Glomerular endothelial cell (primary cell): ENCODE measurements at places on chromosomes 3 and 15. TPM values are rescaled to one million over a fixed set of nuclear protein-coding genes. Genes with fewer than 3 reads are reported as not detected.

DNA sequence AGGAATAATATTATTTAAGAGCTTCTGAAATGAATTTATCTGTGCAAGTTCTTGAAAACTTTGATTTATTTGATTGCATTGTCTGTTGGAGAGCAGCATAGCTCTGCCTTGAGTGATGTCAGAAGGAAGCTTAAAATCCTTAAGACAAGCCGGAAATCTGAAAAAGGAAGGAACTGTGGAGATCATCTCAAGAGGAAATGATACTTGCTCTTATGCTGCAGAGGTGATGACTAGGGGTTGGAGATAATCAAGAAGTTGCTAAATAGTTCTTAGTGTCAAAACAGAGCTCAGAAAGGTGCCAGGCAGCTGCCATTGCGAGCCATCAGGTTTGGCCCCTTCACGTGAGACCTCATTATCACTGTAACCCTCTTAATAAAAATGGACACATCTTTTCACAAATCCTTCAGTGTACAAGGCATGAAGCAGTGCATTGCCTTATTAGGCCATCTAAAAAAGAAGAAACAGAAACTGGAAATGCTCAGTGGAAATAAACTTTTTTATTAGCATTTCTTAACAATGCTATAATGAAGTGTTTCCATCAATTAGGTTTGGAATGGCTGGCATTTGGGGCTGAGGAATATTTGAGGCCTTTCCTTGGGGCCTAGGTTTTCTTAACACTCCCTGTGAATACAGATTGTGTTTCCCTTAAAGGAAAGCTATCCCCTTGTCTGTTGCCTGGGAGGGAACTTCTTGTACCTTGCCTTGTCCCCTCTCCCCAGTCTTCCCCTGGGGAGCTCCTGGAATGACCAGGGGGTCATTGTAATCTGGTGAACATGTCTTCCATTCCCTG, 34.5 kb upstream of the VILL start:
- no peak for DNase-seq

GRCh38 chr3:120908030-120908794, at the start of gene STXBP5L:
TSS of gene STXBP5L (plus strand) at chr3:120908205. CDS start at chr3:120909579, 1,374 bp downstream.
- peak; percentile 9 for DNase-seq

- no peak for DNase-seq
Observed at GRCh38 chr3:87498358-87499080, 222.1 kb upstream of the POU1F1 start.

DNA sequence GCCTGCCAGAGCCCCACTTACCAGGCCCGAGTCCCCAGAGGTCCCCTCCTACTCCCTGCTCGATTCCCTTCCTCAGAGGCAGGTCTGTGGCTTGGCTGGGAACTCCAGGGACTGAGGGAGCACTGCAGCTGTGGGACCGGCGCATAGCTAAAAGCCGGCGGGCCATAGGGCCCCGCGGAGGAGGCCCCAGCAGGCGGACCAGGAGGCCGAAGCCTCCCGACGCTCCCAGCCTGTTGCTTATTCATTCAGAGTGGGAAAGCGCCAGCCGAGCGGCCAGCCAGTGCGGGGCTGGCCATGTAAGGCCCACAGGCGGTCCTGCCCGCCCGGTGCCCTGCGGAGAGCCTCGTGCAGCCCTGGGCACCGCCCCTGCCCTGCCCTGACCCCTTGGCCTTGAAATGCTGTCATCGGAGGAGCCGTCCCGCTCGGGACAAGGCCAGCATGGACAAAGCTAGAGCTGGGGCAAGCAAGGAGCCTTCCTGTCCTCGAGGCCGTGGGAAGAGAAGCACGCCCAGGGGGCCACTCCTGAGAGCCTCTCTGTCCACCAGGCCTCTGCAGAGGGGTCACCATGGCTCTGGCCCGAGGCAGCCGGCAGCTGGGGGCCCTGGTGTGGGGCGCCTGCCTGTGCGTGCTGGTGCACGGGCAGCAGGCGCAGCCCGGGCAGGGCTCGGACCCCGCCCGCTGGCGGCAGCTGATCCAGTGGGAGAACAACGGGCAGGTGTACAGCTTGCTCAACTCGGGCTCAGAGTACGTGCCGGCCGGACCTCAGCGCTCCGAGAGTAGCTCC, at the start of gene LOXL1:
Gene LOXL1 (plus strand): TSS at position 244 of the 784 bp plus-strand sequence. CDS start 322 bp downstream, at position 566.
- DNase-seq = no peak

DNA sequence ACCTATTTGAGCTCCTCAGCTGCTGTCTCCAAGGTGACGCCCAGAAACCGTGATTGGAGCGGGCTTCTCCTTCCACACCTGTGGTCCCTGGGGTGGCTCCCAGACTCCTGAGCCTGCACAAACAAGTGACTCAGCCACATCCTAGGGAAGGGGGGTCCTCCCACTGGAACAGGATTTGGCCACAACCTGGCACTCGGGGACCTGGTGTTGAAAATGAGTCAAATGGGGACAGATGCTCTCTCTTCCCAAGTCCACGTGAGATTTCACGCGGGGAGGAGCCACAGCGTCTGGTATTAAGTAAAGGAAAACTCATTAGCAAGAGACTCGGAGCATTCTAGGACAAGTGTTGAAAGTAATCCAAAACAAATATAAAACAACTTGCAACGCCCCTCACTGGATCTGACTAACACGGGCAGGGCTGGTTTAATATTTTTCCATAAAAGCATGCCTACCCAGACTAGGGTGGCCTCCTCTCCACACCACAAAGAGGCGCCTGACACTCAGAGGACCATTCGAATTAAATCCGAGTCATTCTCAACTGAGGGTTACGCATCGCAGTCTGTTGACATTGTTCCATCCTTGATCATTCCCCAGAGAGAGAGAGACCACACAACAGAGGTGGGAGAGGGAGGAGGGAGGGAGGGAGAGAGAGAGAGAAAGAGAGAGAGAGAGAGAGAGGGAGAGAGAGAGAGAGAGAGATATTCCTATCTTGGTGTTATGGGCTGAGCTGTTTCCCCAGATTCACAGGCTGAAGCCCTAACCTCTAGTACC, 74.4 kb downstream of the MGLL start:
- DNase-seq = no peak

Gene ACAD9
- 35.9 and 45.6 TPM in 2 replicates for total RNA-seq

Gene POC1A
- total RNA-seq = 2.7 and 4.7 TPM in 2 replicates
